ENCODE measurements at places on chromosomes 3 and 15.

GRCh38 chr3:9638155-9638554, 11.2 kb upstream of the MTMR14 start:
- DNase-seq: no peak

DNA sequence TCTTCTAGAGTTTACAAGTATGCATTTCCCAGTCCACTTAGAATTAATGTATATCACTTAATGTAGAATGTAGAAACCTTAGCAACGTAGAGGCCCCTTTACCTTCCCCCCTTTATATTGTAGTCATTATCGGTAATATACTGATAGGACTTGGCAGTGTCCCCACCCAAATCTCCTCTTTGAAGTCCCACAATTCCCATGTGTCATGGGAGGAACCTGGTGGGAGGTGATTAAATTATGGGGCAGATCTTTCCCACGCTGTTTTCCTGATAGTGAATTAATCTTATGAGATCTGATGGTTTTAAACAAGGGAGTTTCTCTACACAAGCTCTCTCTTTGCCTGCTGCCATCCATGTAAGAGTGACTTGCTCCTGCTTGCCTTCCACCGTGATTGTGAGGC, 31.0 kb downstream of the ARL8B start:
- DNase-seq: no peak

GRCh38 chr3:33062866-33063265, 34.1 kb downstream of the GLB1 start:
- DNase-seq: no peak

DNA sequence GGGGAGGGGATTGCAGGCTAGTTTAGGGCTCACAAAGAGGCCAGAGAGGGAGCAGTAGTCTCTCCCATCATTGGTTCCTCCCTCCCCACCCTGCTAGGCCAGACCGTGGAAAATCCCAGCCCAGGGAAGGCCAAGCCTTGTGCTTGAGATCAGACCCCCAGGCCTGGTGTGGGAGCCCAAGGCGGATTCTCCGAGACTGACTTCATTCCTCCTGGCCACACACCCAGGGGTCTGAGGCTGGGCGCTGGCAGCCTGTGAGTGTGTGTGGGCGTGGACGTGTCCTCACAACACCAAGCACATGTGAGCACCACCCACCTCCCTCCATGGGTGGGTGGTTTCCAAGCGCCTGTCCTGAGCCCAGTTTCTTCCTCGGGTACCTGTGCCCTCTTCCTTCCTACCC, 4.1 kb downstream of the LOXL1 start:
- DNase-seq: no peak

GRCh38 chr3:172595664-172596393, 72.6 kb upstream of the TNFSF10 start:
- peak; percentile 24 for DNase-seq

- DNase-seq: no peak
Measured at GRCh38 chr15:63157891-63158431, 684 bp upstream of the RPS27L start.

DNA sequence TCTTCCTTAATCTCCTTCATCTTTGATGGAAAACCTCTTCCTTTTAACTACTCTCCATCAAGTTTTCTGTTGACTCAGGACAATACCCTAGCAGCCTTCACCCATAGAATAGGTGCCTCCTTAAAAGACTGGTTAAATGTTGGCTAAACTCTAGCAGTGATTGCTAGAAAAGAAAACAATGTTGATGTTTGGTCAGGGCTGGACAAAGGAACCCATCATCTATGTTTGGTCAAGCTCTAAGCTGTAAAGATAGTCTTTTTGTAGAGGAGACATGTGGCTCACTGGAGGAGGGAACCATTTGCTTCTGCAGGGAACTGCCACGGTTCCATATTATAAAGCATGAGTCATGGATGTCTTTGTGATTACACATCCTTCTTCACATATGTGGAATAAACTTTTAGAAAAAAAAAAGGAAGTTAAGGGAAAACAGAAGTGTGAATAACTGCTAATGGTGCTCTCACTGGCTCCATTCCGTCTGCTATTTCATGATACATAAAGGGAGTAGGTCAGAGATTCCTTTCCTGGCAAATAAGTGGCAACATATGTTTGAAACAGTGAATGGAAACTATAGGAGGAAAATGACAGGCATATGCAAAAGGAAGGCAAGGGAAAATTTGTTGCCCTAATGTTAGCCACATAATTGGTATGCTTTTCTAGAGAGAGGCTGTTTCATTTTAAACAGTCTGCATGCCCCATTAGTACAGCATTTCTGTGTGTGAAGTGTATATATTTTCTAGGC, 78.2 kb downstream of the CMSS1 start:
- DNase-seq: no peak

DNA sequence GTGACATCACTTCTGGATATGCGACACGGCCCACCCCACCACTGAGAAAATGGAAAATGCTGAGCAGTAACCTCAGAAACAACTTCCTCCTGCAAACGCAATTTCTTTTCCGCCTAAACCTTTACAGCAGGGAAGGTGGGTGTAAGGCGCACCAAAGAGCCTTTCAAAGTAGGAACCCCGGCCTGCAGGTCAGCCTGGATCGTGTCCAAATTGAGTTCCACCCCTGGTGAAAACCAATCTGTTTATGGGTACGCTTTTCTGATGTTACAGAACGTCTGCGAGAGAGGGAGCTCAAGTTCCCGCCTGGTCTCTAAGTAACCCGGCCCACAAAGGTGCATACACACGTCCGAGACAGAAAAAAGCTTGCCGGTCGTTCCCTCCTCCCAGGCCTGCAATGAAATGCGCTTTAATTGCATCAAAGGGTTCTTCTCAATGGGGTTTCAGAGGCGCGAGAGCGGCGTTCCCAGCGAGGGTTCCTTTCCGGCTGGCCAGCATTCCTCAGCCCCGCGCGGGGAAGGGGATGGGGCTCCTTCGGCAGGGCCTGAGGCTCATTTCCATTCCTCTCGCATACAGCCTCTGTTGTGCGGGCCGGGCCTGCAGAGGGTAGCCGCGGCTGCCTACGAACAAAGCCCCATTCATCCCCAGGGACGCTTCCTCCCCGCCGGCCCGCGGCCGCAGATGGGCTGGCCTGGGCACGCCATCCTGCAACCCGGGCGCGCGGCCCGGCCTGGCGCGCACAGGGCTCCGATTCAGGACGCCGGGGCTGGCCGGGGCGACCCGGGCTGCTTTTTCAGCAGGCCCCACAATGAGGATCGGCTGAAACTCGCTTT, 138.1 kb downstream of the TMCO5A start:
- no peak for DNase-seq
